Progenitor cell of endocrine pancreas (in vitro differentiated cells): ENCODE measurements at places on chromosomes 12 and 14.

GRCh38 chr12:14126692-14127091, 145.3 kb upstream of the GRIN2B start:
- no peak for DNase-seq

GRCh38 chr12:70007687-70008086, 182.7 kb downstream of the MYRFL start:
- DNase-seq, result no peak

- no peak for DNase-seq
These were observed 1.1 kb upstream of the ARG2 start for GRCh38 chr14:67618617-67619063.

GRCh38 chr14:88312257-88312656, 10.8 kb downstream of the KCNK10 start:
- DNase-seq, result no peak

DNA sequence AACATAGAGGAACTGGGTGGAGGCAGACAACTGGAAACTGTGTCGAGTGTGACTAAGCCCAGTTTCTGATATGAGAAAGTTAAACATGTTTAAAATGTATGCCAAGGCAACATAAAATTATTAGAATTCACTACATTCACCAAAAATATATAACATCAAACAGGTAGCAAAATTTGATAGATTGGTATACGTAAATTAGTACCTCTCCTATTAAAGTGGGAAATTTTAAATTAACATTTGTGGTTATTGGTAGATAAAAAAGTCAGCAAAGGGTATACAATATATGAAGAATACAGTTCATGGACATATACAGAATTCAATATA, 53.0 kb downstream of the CCDC91 start:
- DNase-seq, result no peak

DNA sequence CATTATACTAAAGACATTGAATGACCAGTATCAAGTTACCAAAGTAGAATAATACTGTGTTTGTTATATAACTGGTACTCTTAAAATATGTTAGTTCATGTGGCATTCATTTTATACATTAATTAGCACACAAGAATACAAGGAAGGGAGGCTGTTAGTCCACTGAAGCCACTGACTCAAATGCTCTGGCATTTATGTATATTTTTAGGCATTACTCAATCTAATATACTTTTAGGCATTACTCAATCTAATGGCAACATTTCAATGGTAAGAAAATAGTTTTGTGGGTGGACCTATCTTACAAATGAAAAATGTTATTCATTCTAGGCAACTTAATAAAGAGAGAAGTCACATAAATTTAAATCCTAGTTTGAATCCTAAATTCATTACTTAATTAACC, 874.4 kb upstream of the USP15 start:
- no peak for DNase-seq

DNA sequence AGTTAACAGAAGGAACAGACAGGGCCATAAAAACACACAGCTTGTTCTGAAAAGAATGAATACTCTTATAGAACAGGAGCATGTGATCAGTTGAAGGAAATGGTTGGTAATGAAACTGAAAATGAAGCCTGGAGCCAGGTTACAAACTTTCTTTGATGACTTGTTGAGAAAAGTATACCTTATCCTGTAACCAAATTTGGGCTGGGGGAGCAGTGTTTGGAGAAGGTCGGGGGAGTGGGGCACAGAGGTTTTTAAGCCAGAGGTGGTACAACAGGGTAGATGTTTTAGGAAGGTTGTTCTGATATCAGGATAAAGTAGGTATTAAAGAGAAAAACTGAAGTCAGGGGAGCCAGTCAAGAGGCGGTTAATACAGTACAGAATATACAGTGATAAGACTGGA, 8.2 kb downstream of the GOLT1B start:
- DNase-seq, result no peak

GRCh38 chr12:89702503-89702902, 6.1 kb downstream of the ATP2B1 start:
- DNase-seq, result no peak

GRCh38 chr12:66860752-66861750, 182.2 kb upstream of the GRIP1 start:
- peak; percentile 41 for DNase-seq

DNA sequence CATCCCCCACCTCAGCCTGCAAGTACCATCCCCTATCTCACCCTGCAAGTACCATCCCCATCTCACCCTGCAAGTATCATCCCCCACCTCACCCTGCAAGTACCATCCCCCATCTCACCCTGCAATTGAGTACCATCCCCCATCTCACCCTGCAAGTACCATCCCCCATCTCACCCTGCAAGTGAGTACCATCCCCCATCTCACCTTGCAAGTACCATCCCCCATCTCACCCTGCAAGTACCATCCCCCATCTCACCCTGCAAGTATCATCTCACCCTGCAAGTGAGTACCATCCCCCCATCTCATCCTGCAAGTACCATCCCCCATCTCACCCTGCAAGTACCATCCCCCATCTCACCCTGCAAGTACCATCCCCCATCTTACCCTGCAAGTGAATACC, 45.0 kb downstream of the ZC3H14 start:
- DNase-seq, result no peak

DNA sequence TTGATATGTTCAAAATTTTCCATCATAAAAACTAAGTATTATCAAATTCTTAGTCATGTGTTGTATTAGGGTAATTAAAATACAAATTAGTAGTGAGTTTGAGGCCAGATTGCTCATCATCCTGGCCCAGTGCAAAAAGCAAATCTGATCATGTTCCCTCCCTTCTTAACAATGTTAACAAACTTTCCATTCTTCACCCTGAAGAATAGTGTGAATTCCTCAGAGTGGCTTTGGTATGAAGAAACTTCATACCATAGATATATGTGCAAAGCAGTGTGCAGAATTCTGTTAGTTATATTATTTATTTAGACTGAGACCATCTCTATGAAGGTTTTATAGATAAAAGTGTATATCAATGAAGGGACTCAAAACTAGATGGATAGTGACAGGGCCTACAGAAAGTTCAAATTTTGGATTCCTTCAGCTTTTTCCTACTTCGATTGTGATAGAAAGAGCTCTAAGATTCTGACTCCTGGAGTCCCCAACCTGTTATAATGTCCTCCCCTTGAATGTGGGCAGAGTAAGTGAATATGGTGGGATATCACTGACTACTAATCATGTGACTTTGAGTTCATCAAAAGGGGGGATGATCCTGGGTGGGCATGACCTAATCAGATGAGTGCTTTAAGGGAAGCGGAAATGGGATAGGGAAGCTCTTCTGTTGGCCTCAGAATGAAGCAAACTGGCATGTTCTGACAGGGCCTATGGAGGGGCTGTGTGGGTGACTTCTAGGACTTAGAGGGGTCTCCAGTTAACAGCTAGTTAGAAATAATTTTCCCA, 271.4 kb downstream of the BTG1 start:
- DNase-seq, result no peak

GRCh38 chr12:127294651-127295210, 972.2 kb upstream of the TMEM132C start:
- no peak for DNase-seq

DNA sequence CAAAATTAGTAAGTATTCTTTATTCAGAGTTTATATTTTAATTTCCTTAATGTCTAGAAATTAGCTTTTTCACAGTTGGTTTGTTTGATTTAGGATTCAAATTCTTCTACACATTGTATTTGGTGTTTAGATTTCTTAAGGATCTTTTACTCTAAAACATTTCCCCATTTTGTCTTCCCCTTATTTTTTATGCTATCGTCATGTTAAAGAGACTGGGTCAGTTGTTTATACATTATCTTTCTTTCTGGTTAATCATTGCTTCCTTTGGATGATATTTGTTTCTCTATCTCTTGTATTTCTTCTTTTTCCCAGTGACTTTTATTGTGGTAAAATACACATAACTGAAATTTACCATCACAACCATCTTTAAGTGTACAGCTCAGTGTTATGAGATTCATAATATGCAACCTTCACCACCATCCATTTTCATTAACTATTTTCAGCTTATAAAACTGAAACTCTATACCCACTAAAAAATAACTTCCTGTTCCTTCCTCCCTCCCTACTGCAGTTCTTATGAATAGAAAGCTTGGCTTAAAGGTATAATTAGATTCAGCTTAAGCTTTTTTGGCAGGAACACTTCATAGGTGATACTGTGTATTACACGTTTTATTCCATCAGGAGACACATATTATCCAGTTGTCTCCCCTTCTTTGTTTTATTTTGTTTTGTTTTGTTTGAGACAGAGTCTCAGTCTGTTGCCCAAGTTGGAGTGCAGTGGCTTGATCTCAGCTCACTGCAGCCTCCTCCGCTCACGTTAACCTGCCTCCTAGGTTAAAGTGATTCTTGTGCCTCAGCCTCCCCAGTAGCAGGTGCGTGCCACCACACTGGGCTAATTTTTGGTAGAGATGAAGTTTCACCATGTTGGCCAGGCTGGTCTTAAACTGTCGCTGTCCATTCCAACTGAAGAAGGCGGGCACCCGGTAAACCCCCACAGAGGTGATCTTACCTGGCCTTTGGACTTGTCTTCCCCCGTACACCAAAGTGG, 45.0 kb downstream of the NOPCHAP1 start:
- no peak for DNase-seq

- no peak for DNase-seq
These were observed 96.9 kb downstream of the STXBP6 start for GRCh38 chr14:24952851-24953666.

DNA sequence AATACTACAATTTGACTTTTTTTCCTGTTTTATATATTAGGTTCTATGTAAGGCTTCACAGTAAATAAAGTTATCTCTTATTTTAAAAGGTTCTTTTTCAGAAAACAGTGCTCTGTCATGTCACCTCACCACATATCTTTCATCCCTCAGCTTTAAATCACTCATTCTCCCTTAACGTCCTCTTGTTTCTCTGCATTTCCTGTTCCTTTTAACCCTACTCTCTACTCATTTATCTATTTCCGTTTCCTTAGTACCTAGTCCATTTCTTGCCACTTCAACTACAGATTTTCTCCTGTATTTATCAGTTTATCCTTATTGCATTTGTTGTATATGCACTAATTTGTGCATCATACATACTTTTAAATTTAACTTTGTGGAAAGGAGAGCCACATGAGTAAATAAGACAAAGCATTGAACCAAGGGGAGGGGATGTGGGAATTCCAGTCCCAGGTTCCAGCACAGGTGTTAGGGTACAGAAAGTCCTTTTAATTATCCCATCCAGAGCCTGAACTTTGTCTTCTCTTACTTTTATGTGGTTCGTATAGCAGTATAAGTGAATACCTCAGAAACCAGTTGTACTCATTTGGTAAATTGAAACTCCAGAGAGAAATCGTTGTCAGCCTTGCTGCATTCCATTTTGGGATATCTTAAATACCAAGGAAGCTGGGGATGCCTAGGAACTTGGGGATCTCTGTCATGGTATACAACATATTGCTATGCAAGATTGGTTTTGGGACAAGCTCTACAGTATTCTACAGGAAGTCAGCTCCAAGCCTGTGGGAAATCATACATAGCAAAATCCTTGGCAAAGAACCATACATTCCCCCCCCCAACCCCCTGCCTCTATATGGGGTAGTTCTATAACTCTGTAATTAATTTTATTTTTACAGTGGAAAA, 120.5 kb downstream of the DIP2B start:
- DNase-seq, result no peak

GRCh38 chr14:76131071-76131965, 20.4 kb upstream of the GPATCH2L start:
- no peak for DNase-seq

- no peak for DNase-seq
These were observed 28.0 kb downstream of the DERA start for GRCh38 chr12:15939111-15939510.
